ENCODE measurements at places on chromosomes 2 and 18. TPM values are rescaled to one million over a fixed set of nuclear protein-coding genes. Genes with fewer than 3 reads are reported as not detected.

CKAP2L gene
- 42.1 TPM for total RNA-seq

RASGRP3 gene
- total RNA-seq: 1.9 TPM

CYBRD1 gene
- total RNA-seq: 0.86 TPM

BCL2L11 gene
- total RNA-seq: 25.6 TPM

GULP1 gene
- total RNA-seq: not detected

GALR1 gene
- not detected for total RNA-seq

HRH4 gene
- total RNA-seq: 0.43 TPM

IHH gene
- total RNA-seq: 0.10 TPM

LOXHD1 gene
- total RNA-seq: not detected

PARD3B gene
- total RNA-seq: 0.70 TPM

KCNG2 gene
- total RNA-seq: not detected

STPG4 gene
- total RNA-seq: not detected

MC5R gene
- not detected for total RNA-seq

LBX2 gene
- 0.63 TPM for total RNA-seq

SLC9A2 gene
- total RNA-seq: not detected

WDR54 gene
- total RNA-seq: 101 TPM

KATNAL2 gene
- total RNA-seq: 0.69 TPM

RIOK3 gene
- 55.8 TPM for total RNA-seq

Data from activated CD4-positive, alpha-beta memory T cell treated with anti-CD3 and anti-CD28 coated beads for 36 hours (primary cell).